Stimulated activated CD8-positive, alpha-beta memory T cell treated with anti-CD3 and anti-CD28 coated beads, Interleukin-15, amount 100 ng/mL, for 24 hours (primary cell): ENCODE measurements at places on chromosomes 11 and 22.

GRCh38 chr11:64356498-64357411 lies 2.2 kb upstream of the RPS6KA4 start:
- DNase-seq: no peak

GRCh38 chr11:1667906-1668305 lies 29.1 kb upstream of the KRTAP5-6 start:
- no peak for DNase-seq

GRCh38 chr11:75233754-75234172 lies 6.8 kb upstream of the TPBGL start:
- DNase-seq: no peak

GRCh38 chr22:20771918-20772625 lies 1.8 kb upstream of the SERPIND1 start:
- no peak for DNase-seq
